Stromal cell of bone marrow (primary cell): ENCODE measurements at places on chromosomes 2 and 18.

- no peak for DNase-seq
Measured at GRCh38 chr2:101998896-101999789, 7.4 kb downstream of the IL1R2 start.

GRCh38 chr18:48060970-48061369, 130.5 kb upstream of the SMAD2 start:
- DNase-seq: no peak

GRCh38 chr2:232516551-232516950, 3.6 kb upstream of the PRSS56 start:
- no peak for DNase-seq

DNA sequence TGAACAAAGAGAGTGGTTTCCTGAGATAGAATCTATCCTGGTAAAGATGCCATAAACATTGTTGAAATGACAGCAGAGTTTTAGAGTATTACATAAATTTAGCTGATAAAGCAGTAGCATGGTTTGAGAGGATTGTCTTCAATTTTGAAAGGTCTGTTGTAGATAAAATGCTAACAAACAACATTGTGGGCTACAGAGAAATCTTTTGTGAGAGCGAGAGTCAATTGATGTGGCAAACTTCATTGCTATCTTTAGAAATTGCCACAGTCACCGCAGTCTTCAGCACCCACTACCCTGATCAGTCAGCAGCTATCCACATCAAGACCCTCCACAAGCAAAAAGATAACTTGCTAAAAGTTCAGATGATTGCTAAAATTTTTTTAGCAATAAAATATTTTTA, 17.5 kb downstream of the VRK2 start:
- DNase-seq: no peak

DNA sequence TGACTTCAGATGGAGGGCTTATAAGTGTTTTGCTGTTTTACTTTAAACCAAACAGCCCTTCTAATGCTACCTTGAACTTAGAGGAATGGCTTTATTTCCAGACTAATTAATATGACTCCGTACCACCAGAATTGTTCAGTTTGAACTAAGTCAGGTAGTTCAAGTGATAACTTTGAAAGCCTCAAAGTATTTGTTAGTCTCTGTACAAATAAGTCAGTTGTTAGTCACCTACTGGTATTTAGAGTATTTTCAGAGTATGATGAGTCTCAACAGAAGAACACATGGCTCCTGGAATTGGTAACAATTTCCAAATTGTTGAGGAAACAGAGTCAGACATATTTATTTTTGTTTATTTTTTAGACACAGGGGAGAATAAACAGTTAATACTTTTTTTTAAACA, 381.8 kb upstream of the NRXN1 start:
- DNase-seq: no peak
